Cerebellar nuclear complex (tissue), 1 donor: ENCODE measurements at places on chromosomes 13 and 19.
A peak's percentile ranks its signal among the peaks of the same experiment; 100 is the strongest.

DNA sequence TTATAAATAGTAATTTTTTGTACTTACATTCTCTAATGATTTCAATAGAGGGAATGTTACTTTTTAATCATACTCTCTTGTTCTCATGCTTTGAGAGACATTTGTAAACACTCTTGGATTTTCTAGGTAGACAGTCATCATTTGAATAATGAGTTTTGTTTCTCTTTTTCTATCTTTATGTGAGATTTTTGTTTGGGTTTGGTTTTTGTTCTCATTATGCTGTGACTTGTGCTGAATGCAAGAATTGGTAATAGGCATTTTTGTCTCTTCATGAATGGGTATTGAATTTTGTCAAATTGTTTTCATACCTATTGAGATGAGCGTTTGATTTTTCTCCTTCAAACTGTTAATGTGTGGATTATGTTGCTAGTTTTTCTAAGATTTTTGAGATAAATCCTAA, 56.8 kb upstream of the GPR183 start:
- DNase-seq, result no peak

GRCh38 chr19:47511128-47511517, 3.7 kb downstream of the NAPA start:
- DNase-seq, result no peak

DNA sequence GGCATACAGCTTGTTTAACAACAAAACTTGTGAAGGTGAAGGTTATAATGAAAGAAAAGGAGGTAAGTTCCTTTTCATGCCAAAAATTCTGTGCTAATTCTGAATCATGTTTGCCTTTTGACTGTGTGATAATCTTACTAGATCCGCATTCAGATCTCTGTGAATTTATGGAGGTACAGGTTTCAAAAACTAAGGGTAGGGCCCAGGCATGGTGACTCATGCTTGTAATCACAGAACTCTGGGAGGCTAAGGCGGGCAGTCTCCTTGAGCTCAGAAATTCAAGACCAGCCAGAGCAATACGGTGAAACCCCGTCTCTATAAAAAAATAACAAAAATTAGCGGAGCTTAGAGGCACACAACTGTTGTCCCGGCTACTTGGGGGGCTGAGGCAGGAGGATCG, 45.9 kb downstream of the PCDH9 start:
- no peak for DNase-seq

GRCh38 chr13:91813253-91813652, 414.8 kb downstream of the GPC5 start:
- no peak for DNase-seq

DNA sequence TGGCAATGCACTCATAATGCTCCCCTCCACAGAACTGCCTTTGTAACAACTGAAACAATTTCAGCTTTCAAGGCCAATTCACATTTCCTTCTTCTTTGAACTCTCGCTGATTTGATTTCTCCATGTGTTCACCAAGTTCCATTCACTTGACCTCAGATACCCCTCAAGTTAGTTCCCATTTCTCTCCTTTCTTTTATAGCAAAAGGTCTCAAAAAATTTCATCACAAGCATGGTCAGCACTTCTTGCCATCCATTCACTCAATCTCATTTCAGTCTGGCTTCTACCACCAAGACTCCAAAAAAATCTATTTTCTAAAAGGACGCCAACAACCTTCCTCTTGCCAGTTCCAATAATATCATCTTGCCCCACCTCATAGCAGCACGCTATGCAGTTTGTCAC, 135.7 kb downstream of the DIAPH3 start:
- no peak for DNase-seq

GRCh38 chr13:59880468-59880867, 283.3 kb downstream of the DIAPH3 start:
- no peak for DNase-seq

DNA sequence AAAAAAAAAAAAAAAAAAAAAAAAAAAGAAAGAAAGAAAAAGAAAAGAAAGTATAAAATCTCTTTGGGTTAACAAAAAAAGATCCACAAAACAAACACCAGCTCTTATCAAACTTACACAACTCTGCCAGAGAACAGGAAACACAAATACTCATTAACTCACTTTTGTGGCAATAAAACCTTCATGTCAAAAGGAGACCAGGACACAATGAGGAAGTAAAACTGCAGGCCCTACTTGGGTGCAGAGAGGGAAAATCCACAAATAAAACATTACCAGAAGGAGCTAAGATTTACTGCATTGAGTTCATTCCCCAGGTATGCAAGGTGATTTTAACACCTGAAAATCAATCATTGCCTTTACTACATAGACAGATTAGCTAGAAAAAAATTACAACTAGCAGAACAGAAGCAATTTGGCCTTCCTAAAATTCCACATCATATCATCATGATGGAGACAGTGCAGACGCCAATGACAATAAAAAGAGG, 9.6 kb upstream of the CEACAM5 start:
- no peak for DNase-seq

- no peak for DNase-seq
Observed at GRCh38 chr19:53865523-53865917, 2.2 kb upstream of the MYADM start.

- DNase-seq, result no peak
Observed at GRCh38 chr13:31587698-31588266, 151.5 kb upstream of the RXFP2 start.

DNA sequence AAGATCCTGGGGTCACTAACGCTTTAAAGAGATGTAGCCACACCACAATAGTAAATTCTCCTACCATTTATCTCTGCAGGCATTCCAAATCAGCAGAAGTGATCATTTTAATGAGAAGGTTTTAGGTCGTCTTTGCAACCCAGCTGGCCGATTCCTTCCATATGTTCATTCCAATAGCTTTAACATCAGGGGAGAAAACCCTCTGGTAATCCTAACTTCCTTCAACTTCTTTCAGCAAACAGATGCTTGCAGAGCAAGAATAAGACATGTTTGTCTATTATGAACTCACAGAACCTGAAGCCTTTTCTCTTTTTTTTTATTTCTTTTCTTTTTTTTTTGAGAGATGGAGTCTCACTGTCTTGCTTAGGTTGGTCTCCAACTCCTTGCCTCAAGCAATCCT, 498.6 kb upstream of the SLITRK1 start:
- no peak for DNase-seq

DNA sequence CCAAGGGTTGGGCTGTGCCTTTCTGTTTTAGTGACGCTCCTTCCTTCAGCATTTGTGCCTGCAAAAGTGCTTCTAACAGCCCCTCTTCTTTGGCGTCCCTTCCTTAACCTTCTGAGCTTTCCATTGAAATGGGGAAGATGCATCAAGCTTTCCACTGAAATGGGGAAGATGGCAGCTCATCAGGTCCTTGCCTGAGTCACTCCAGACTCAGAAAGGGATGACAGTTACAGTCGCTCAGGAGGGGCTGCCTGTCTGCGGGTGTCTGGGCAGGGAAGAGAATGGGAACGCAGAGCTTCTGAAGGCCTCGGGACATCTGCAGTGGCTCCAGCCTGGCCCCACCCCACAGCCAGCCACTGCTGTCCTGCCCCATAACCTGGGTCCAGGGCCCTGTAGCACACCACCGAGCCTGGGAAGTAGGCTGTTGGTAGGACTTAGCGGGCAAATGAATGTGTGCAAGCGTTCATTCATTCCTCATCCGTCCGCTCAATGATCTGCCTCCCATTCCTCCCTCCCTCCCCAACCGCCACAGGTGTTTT, 9.8 kb downstream of the AP1M1 start:
- DNase-seq, result no peak

- DNase-seq, result no peak
Observed at GRCh38 chr13:41407380-41407779, 50.0 kb upstream of the RGCC start.

- no peak for DNase-seq
Observed at GRCh38 chr13:37889102-37889501, 19.5 kb upstream of the TRPC4 start.

- no peak for DNase-seq
Observed at GRCh38 chr19:55304980-55305379, 20.2 kb downstream of the TMEM150B start.

DNA sequence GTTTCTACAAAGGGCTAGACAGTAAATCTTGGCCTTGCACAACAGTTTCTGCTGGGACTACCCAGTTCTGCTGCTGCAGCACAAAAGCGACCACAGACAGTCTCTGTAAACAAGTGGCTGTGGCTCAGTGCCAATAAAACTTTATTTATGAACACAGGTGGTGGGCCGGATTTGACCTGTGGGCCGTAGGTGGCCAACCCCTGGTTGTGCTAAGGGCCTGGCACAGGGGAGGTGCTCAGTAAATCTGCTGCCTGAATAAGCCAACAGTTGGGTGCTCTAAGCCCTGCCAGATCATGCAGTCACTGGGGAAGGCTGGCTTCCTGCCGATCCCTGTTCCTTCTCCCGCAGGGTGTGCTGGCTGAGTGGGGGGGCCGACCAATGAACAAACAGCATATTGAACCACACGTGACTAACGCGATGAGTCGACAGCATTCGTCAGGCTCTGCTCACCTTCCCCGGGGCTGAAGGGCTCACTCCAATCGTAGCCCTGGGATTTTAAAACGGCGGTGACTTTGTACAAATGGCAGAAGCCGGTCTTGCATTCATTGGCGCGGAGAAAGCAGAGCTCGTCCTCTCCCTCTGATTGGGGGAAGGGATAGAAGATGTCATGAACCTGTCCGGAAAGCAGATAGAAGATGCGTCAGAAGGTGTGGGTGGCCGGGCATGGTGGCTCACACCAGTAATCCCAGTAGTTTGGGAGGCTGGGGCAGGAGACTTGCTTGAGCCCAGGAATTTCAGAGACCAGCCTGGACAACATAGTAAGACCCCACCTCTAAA, 24.3 kb upstream of the MYDGF start:
- peak; percentile 64 for DNase-seq

DNA sequence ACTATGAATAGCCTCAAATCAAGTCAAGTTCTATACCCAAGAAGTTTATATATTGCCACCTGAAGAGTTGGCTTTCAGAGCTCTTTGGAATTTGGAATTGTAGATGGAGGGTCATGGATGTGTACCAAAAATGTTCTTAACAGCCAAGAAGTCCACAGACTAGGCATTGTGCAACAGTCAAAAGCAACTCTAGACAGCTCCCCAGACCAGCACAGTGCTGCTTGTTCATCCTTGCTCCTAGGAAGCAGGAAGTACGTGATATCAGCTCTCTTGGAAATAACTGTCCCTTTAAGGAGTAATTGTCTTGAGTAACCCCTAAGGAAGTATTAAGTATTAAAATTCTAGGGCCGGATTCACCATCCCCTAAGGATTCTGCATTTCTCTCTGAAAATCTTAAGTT, 30.7 kb upstream of the IL17D start:
- no peak for DNase-seq

DNA sequence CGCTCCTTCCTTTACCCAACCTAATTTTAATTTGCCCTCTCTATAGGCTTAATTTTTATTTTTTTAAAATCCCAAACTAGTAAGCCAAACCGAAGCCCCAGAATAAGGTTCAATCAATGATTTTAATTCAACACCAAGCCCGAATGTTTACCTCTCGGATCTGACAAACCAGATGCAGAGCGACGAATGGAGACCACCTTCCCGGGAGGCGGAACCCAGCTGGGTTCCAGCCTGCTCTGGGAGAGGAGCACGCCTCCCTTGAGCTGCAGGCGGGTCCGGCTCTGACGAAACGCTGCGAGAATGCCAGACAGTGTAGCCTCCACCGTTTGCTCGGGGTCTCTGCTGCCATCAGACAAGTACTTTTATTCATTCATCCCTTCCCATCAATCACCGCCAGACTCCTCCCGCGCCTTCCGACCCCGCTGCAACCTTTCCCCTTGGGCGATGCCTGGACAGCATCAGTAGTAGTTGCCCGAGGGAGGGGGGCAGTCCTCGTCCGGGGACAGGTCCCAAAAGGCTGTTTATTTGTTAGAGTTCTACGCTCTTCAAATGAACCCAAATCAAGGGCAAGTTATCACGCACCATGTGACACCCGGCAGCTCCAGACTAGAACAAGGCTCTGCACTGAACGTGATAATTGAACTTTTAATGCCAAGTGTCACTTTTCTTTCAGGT, 752 bp upstream of the EDNRB start:
- DNase-seq, result no peak

DNA sequence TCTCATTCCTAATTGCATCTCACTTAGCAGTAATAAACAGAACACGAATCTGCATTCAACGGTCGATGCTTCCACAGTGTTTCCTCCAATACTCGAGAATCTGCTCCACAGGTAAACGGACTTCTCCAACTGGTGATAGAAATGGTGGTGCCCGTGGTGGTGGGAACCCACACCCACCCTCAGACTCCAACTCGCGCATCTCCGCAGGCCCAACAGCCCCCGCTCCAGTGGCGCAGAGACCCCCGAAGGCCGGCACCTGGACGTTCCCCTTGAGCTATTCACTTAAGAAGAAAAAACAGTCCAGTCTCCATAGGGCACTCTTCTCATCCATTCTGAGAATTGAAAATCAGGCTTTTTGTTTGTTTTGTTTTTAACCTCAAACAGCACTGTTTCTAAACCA, 13.8 kb upstream of the RASA3 start:
- DNase-seq, result no peak

- DNase-seq, result no peak
Observed at GRCh38 chr13:34307607-34308006, 489.7 kb downstream of the RFC3 start.

- no peak for DNase-seq
Observed at GRCh38 chr19:17264641-17264979, at the start of gene USHBP1. USHBP1 (minus strand) TSS chr19:17264745; CDS start chr19:17264299, 446 bp downstream.

DNA sequence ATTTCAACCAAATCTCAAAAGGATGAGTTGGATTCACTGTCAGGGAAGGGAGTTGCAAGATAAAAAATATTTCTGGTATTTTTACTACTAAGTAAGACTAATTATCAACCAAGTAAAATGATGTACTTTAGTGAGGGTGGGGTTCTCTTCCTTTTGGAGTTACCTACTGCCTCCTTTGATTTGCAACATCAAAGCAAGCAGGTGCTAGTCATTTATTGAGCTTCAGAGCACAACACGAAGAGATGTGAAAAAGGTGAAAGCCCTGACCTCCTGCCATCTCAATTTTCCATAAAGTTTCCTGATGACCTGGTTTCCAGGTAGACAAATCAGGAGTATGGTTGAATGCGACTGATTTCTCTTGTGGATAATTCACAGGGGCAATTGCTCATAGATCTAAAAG, 96.0 kb downstream of the CDADC1 start:
- no peak for DNase-seq

DNA sequence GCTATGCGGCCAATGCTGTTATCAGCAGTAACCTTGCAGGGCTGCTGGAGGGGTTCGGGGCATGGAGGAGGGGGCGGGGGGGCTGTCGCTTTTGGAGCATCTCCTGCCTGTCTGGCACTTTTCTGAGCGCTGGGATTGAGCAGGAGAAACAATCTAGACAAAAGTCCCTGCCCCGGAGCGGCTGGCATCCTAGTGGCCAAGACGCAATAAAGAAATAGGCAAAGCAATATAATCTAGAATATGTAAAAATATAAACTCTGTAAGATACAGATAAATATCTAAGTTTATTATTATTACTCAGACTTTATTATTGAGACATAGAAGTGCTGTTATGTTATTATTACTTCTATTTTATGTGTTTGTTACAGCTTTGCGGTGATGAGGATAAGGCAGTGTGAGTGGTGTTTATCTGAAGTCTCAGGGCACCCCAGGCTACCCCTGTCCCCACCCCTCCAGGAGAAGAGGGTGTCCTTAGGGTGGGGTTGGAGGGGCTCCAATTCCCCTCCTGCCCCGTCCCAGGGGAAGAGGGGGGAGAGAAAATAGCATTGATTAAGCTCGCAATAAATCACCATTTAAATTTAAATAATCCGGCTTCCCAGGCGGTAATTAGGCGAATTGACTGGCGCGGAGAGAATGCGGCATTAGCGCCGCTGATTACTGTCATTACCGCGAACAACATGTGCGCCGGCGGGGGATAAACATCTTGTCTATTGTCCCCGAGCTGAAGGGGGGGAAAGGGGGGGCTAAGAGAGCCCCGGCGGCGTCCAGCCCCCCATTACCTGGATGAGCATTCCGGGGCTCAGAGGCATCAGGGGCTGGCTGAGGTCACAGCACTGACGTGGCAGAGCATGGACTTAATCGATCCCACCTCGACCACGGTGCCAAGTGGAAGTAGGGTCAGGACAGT, 3.2 kb downstream of the NPAS1 start:
- DNase-seq, result no peak
